ENCODE measurements at places on chromosomes 11 and 22. TPM values are rescaled to one million over a fixed set of nuclear protein-coding genes. Genes with fewer than 3 reads are reported as not detected.

OR6M1 gene
- total RNA-seq, result not detected

CEP57 gene
- 46.1 TPM for total RNA-seq

CRYAB gene
- total RNA-seq, result 5.9 TPM

GP1BB gene
- total RNA-seq, result not detected

BIRC3 gene
- 17.8 TPM for total RNA-seq

ENTHD1 gene
- total RNA-seq, result not detected

GRCh38 chr11:133228471-133229329, 303.6 kb downstream of the OPCML start:
- DNase-seq, result no peak

GRCh38 chr11:126502982-126503381, 147.5 kb downstream of the ST3GAL4 start:
- DNase-seq, result no peak

DNA sequence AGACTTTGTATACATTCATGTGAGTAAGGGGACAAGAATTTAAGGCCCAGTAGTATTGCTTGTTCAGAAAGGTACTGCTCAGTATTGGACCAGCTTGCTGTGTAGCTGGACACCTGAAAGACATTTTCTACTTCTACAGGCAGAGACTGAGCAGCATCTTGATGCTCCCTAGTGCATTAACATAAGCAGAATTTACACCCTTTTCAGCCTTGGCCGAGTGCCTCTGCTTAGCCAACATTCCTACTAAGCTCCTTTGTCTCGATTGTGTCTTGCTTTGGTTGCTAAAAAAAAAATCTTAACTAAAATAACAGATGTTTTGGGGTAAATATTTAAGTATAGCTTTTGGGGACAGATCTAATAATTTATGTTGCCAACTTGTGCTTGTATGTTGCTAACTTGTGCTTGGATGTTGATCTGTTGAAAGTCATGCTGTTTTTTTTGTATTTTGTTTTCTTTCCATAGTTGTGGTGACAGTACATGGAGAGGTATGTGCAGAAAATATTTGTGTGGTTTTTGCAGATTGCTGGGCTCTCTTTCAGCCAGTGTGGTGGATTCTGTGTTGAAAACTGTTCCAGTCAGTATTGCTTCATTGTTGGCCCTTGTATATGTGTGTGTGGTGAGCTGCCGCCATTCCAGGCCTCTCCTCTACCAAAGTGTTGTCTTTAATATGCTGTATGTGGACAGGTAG, 3.7 kb downstream of the PTS start:
- no peak for DNase-seq

GRCh38 chr11:26702406-26702805, 19.5 kb downstream of the SLC5A12 start:
- DNase-seq, result no peak

GRCh38 chr11:44868455-44869421, 81.9 kb downstream of the TP53I11 start:
- no peak for DNase-seq

DNA sequence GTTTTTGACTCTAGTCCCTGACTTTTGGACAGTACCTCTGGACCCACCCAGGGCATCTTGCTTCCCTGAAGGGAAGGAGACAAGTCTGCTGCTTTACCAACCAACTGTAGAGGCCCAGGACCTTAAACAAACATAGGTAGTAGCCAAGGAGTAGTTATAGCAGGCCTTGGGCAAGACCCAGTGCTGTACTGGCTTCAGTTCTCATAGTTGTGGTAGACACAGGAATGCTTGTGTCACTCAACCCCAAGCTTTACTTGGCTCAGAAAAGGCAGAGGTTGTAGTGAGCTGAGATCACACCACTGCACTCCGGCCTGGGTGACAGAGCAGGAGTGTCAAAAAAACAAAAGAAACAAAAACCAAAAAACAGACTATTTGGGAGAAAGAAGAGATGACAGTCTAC, 21.3 kb upstream of the OR52M1 start:
- DNase-seq, result no peak

GRCh38 chr11:118448294-118448693, 12.0 kb downstream of the KMT2A start:
- no peak for DNase-seq

DNA sequence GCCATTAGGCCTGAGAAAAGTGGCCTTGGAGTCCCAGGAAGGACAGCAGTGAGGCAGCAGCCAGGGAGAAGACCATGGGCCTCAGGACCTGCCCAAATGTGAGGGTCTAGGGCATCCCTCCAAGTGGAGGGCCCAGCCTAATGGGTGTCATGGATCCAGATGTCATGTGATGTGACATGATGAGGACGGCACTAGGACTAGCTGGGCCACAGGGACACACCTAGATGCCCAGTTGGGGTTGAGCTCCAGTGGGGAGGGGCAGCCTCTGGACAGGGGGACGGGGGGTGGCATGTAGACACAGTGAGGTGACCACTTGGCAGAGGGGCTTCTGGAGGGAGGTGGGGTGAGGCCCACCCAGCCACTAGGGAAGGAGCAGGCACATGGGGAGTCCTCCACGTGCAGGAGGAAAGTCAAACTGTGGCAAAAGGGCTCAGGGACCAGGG, 5.4 kb downstream of the SCARF2 start:
- DNase-seq, result no peak

GRCh38 chr11:47271961-47272661, 2.2 kb downstream of the MADD start:
- DNase-seq, result no peak

DNA sequence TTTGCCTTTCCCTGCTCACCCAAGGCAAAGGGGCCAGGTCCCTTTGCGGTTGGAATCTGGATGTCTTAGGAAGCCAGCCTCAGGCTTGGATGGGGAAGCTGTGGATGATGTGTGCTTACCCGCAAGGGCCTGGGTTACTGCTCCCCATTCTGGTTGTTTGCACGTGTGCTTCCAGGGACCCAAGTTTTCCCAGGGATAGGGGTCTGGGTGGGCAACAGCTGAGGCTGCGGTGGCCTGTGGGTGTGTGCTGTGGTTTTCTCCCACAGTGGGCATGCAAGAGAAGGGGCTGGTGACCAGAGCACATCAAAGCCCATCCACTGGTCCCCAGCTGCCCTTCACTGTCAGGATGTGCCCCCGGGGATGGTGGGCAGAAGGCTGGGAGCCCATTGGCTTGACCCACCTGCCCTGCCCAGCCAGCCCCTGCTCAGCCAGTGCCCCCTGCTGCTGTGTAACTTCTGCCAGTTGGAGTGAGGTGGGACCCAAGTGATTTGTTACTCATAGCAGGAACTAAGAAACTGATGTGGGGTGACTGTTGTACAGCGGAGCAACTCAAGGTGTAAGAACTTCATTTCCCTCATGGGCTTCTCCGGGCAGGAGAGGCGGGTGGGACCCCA, 3.3 kb downstream of the CAPN5 start:
- no peak for DNase-seq

GRCh38 chr11:71198141-71198822, 54.1 kb downstream of the SHANK2 start:
- no peak for DNase-seq

DNA sequence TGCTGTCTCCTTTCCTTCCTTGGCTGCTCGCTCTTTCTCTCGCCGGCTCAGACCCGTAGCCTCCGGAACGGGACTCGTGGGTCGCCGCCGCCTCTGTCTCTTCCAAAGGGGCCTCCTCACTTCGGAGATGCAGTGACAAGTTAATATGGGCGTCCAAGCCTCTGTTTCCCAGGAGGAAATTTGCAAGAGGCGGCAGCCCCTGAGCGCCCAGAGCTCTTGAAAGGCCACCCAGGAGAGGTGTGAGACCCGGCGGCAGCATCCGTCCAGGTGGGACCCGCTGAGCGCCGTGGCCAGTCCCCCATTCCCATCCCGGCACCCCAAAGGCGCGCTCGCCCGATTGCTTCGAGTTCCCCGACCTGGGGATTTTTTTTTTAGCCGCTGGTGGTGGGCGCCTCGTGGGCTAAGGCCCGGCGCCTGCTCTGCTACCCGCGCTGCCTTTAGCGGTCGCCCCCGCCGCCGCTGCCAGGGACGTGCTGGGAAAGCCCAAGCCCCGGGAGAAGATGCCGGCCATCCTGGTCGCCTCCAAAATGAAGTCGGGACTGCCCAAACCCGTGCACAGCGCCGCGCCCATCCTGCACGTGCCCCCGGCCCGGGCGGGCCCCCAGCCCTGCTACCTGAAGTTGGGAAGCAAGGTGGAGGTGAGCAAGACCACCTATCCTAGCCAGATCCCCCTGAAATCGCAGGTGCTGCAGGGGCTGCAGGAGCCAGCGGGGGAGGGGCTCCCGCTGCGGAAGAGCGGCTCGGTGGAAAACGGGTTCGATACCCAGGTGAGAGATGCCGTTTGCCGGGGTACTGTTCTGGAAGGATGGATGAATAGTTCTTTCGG, 772 bp downstream of the NAV2 start:
- DNase-seq, result no peak
